ENCODE measurements at places on chromosomes 1 and 21.

DNA sequence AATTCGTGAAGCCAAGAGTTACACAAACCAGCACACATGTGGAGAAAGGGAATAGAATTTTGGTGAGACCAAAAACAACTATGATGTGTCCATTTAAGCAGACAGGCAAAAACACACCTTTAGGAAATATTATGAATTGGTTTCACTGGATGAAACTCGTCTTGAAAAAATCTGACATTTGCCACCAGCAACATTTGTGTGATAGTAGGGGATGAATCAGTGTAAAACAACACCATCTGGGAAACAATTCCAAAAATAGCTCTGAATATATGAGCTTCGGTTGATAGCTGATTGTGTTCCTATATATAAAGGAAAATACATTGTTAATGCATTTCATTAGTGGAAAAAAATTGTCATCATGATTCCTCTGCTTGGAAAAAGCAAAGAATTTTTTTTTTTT, 327.8 kb downstream of the PAPPA2 start:
- no peak for DNase-seq

GRCh38 chr1:22755641-22756040, 45.0 kb downstream of the EPHB2 start:
- DNase-seq = no peak

- peak; percentile 44 for DNase-seq
Measured at GRCh38 chr1:7808253-7808844, 24.3 kb downstream of the PER3 start.

DNA sequence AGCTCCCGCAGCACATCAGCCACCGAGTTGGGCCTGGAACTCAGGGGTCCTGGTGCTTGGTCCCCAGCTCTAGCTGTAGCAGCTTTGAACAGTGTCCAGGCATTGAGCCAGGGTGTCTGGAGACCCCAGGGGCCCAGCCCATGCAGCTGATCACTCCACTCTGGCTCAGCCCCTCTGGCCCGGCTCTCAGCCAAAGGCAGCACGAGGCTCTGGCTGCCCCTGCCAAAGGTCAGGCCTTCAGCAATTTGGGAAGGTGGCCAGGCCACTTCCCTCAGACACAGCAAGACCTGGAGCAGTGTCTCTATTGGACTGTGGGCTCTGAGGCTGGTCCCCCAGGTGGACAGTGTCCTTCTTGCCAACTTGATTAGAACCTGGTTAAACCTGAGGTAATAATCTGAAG, 34.4 kb upstream of the RNF19B start:
- DNase-seq = no peak

- DNase-seq = peak; percentile 95
Measured at GRCh38 chr1:64917328-64917861, 49.0 kb downstream of the JAK1 start.

GRCh38 chr1:240237305-240237721, 145.6 kb downstream of the FMN2 start:
- peak; percentile 82 for DNase-seq
